ENCODE measurements at places on chromosomes 2 and 18. TPM values are rescaled to one million over a fixed set of nuclear protein-coding genes. Genes with fewer than 3 reads are reported as not detected.

The EVX2 gene
- total RNA-seq, result not detected

The ANKRD62 gene
- total RNA-seq, result not detected

The GPBAR1 gene
- total RNA-seq, result 0.53 TPM

The VWA3B gene
- not detected for total RNA-seq

The GPR55 gene
- total RNA-seq, result not detected
